ENCODE measurements at places on chromosomes 1 and 21.

GRCh38 chr1:239884796-239885195 is 206.9 kb upstream of the FMN2 start:
- no peak overlapping the region for H3K27ac ChIP-seq
- no peaks in the 10 kb centered on the region for H3K36me3 ChIP-seq
- no peaks in the 10 kb centered on the region for H3K27me3 ChIP-seq
- H3K4me3 ChIP-seq: no peak overlapping the region
- no peak for DNase-seq

DNA sequence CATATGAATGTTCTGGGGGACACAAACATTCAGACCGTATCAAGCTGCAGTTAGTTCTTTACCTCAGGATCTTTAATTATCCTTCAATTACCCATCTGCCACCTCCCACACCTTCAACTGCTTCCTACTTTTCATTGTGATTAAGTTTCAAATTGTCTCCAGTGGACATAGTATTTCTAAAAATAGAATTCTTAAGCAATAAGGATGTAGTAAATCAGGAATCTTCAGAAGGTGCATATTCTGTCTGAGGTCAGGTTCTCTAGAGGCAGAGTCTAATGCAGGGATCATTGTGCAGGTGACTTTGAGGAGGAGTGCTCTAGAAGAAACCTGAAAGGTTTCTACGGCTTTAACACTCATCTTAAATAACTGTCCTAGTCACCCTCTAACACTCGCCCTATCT is 102.6 kb upstream of the PPP2R5A start:
- no peak overlapping the region for H3K27ac ChIP-seq
- H3K36me3 ChIP-seq: no peaks in the 10 kb centered on the region
- H3K4me1 ChIP-seq: peaks cover 8% of the 10 kb centered on the region
- no peak for DNase-seq
- no peak overlapping the region for H3K4me3 ChIP-seq
- no peaks in the 10 kb centered on the region for H3K27me3 ChIP-seq

GRCh38 chr21:40845441-40845995 is 1.4 kb downstream of the DSCAM start:
- peaks cover 28% of the 10 kb centered on the region for H3K27me3 ChIP-seq
- H3K4me1 ChIP-seq: no peaks in the 10 kb centered on the region
- no peak overlapping the region for H3K27ac ChIP-seq
- no peaks in the 10 kb centered on the region for H3K36me3 ChIP-seq
- DNase-seq: no peak

DNA sequence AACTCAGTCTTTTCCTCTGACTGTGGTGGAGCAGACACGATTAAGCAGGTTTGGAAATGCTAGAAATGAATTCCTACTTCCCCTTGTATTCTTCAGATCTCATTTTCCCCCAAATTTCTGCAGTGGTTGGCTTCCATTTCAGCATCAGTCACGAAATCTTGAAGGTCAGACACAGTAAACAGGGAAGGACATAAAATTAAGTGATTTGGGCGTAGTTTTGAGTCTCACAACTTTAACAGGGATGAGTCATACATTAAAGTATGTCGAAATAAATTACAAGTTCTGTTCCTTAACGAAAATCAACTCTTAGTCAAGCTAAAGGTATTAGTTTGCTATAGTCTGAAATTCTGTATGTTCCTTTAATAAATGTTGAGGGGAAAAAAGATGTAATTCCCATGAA is 61.1 kb downstream of the HNRNPR start:
- no peak for DNase-seq
- H3K27me3 ChIP-seq: no peaks in the 10 kb centered on the region
- no peak overlapping the region for H3K4me3 ChIP-seq
- peaks cover 46% of the 10 kb centered on the region for H3K36me3 ChIP-seq

DNA sequence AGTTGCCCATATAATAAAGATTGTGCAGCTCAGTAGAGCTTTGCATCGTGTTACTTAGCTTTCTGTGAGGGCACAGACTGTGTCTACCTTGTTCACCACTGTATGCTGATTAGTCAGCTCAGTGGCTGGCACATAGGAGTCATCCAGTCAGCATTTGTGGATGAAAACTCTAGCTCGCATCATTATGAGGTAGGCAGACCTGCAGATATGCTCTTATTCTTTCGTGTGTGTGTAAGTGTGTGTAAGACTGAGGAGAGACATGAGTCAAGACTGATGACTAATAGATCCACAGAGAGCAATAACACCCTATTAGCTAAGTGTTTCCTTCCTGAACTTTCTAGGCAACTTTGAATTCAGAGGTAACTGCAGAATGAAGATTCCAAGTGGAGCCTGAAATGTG is 17.1 kb downstream of the TTF2 start:
- H3K4me3 ChIP-seq: no peak overlapping the region
- peaks cover 77% of the 10 kb centered on the region for H3K36me3 ChIP-seq
- no peaks in the 10 kb centered on the region for H3K4me1 ChIP-seq
- H3K27me3 ChIP-seq: no peaks in the 10 kb centered on the region

- no peak overlapping the region for H3K4me3 ChIP-seq
- no peak overlapping the region for H3K27ac ChIP-seq
- peaks cover 81% of the 10 kb centered on the region for H3K36me3 ChIP-seq
- DNase-seq: no peak
- peaks cover 16% of the 10 kb centered on the region for H3K4me1 ChIP-seq
- no peaks in the 10 kb centered on the region for H3K27me3 ChIP-seq
These were observed 11.2 kb downstream of the CSDE1 start for GRCh38 chr1:114746450-114747121.

All from CD4-positive, alpha-beta T cell (primary cell).